ENCODE measurements at places on chromosomes 13 and 19.

DNA sequence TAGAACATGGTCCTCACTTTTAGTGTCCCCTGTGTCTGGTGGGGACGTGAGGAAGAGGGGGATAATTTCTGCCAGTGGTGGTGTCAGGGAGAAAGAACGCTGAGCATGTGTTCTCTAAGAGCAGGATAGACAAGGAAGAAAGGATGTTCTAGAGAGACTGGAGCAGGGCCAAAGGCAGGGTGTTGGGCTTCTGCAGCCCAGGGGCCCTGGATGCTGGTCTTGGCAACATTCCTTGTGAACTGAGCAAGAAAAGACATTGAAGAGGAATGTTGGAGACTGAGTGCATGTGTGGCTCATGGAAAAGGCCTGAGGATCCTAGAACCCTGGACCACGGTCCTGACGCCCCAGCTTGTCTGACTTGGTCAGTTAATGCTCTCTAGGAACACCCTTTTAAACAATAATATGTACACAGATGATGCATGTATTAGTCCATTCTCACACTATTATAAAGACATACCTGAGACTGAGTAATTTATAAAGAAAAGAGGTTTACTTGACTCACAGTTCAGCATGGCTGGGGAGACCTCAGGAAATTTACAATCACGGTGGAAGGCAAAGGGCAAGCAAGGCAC lies 33.6 kb upstream of the SLC10A2 start:
- DNase-seq, result peak; percentile 45

- DNase-seq, result no peak
These were observed 25.6 kb downstream of the CCDC8 start for GRCh38 chr19:46387713-46388130.

DNA sequence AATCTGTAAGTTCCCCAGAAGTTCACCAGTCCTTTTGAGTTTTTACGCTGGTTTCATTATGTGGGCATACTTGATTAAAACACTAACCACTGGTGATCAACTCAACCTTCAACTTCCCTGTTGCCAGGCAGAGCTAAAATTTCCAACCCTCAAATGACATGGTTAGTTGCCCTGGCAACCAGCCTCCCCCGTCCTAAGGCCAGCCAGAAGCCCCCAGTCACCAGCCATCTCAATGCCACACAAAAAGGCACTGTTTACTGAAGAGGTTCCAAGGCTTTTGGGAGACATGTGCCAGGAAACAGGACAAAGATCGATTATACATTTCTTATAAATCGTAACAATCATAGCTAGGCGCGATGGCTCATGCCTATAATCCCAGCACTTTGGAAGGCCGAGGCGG lies 1.6 kb downstream of the ZNF649 start:
- DNase-seq, result no peak

DNA sequence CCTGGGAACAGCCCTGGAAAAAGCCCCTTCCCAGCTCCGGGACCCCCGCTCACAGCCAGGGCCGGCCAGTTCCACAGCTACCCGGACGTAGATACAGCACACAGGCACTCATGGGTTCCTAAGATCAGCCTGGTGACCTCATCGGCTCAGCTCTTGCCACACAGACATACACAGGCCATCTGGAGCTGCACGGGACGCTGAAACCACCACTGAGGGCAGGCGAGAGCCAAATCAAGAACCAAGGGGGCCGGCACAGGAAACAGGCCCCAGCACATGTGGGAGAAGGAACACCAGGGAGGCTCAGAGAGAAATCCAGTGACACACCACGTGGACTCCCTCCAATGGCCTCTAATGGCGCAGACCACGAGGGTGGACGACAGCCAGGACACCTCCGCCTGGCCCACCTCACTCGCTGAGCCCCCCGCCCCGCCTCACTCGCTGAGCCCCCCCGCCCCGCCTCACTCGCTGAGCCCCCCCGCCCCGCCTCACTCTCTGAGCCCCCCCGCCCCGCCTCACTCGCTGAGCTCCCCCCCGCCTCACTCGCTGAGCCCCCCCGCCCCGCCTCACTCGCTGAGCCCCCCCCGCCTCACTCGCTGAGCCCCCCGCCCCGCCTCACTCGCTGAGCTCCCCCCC lies 69.7 kb upstream of the C13orf46 start:
- DNase-seq, result peak; percentile 91

- no peak for DNase-seq
These were observed 507.2 kb upstream of the SLC10A2 start for GRCh38 chr13:103573446-103573845.

GRCh38 chr13:106426909-106427308 lies 108.6 kb downstream of the EFNB2 start:
- DNase-seq, result no peak

DNA sequence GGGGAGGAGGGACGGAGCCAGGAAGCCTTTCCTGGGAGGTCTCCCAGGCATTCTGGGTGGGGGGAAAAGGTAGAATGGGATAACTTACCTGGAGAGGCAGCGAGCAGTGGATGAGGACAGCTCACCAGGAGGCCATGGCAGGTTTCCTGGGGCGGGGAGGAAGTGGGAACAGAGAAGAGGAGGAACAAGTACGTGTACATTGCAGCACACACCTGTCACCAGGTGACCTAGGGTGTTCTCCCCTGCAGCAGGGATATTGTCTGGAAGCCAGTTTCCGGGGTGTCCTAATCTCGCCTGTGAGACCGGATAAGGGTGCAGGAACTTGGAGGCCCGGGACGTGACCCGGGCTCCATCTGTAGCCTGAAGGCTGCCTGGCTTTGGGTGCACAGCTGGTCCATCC lies at the start of gene FUT3:
FUT3 (minus strand) TSS at position 148 of the 400 bp plus-strand sequence.
- DNase-seq, result no peak

GRCh38 chr13:27830010-27830409 lies 37.7 kb downstream of the GSX1 start:
- DNase-seq, result no peak

DNA sequence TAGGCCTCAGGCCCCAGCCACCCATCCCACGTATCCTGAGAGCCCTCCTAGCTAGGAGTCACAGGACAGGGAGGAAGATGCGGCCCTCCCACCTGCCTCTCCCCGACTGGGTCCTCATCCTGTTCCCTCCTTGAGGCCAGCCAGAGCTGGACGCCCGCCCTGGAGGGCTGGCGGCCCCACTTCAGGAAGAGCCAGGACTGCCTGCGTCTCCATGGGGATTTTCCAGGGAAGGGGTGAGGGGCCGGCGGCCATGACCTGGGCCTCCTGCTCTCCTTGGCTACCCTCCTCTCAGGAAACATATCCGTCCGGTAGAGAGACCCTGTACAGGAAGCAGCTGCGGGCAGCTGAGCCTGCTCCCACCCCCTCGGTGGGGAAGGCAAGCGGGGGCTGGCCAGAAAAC lies 11.3 kb upstream of the PRKD2 start:
- DNase-seq, result no peak

DNA sequence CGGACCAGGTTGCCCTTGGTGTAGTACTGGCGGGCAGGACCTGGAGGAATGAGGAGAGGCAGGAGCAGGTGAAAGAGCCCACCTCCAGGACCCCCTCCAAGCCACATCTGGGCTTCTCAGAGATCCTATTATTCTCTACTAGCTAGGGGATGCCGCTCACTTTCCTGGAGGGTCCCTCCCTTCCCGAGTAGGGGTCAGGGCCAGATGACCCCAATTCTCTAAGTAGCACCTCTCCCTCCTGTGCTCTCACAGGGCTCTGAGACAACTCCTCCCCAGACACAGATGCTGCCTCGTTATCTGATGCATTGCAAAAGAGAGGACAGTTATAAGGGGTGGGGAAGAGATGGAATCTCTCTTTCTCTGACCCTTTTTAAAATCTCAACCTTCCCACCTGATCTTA lies 22.9 kb downstream of the GP6 start:
- no peak for DNase-seq

DNA sequence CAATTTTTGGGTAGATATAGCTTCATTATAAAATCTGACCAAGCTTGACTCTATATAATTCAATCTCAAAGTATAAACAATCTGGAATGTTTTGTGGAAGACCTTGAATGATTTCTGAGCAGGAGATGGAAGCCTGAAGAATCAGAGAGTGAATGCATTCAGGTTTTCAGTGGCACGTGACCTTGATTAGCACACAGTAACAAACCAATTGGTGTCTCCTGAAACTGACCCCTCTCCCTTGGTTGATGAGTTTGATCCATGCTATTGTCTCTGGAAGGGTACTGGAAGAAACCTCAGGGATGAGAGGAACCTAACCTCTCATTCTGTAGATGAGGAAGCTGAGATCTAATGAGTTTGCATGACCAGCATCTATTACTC lies 39.6 kb downstream of the PCDH8 start:
- DNase-seq, result no peak

GRCh38 chr13:97288486-97288900 lies 66.4 kb downstream of the MBNL2 start:
- no peak for DNase-seq

- DNase-seq, result no peak
These were observed 24.7 kb upstream of the RANBP3 start for GRCh38 chr19:6002591-6002990.

DNA sequence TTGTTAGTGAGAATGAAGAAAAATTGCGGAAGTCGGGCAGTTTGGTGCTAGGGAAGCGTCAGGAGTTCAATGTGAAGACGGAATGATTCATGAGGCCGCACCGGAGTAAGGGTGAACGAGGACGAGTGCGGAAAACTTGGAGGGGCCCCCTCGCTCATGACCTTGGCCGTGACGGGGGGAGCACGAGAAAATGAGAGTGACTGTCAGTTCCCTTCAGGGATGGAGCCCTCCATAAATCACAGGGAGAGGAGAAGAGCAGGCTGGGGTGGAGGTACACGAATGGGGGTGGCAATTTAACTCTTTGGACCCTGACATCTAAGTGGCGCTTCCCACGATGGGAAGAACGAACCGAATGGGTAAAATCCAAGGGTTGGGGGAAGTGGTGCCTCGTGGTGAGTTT lies 486.4 kb downstream of the TSHZ3 start:
- no peak for DNase-seq

- no peak for DNase-seq
These were observed 1534.0 kb upstream of the SPRY2 start for GRCh38 chr13:81874681-81875661.

DNA sequence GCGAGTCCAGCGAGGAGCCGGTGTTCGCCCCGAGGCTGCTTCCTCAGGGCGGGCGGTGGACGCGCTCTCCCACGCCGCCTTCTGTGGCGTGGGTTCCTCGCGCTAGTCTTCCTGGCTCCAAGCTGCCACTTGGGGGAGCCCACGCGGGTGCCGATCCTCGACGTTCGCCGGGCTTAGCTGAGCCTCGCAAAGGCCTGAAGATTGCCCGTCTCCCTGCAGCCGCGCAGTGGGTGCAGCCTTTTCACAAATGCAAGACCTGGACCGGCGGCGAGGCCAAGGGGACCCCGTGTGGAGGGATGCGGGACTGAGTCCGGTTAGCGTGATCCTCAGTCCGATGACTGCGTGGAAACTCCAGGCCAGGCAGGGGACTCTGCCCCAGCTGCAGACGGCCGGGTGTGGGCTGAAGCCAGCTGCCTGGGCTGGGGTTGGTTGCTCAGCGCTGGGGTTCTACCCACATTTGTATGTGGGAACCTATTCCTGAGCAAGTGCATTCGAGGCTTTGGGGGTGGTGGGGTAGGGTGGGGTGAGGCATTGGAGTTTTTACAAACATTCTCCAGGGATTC lies 16.6 kb upstream of the LRP3 start:
- no peak for DNase-seq

DNA sequence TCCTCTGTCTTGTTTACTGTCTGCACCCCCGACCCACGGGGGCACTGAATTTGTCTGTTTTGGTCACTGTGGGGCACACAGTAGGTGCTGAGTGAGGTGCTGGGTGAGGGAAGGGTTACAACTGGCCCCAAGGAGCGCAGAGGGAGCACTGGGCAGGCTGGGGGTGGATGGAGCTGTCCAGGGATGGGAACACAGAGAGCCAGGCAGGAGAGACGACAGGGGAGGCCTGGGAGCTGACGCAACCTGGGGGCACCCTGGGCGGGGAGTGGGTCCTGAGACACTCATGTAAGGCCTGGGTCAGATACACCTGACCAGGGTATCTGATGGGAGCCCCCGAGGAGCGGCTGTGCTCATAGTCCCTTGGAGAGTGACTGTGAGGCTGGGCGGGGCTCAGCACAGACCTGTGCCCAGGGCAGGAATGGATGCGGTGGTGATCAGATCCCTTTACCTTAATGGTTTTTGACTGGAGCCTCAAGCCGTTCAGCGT lies 24.8 kb downstream of the ELAVL1 start:
- DNase-seq, result no peak

- DNase-seq, result no peak
These were observed 419.4 kb downstream of the NDFIP2 start for GRCh38 chr13:79900356-79900755.
